ENCODE measurements at places on chromosomes 3 and 15.

DNA sequence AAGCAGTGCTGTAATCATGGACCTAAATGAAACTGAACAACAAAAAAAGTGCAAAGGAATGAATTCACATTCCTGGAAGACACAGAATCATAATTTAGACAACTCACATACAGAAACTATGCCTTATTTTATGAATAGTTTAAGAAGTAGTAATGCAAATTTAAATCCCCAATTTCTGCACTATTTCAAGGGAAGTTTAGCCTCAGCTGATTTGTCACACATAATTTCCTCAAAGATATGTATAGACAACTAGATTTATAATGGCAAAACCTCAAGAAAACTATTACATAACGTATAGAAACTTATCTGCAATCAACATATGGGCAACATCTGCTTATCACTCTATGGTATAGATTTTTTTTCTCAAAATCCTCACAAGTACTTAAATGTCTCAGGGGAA is 7.8 kb upstream of the PTX3 start:
- no peak for DNase-seq

- DNase-seq: peak; percentile 38
Observed at GRCh38 chr3:23629181-23629894, 176.4 kb upstream of the UBE2E1 start.

GRCh38 chr3:79005084-79005483 is 762.7 kb downstream of the ROBO1 start:
- DNase-seq: peak; percentile 88

GRCh38 chr3:133547432-133548041 is 25.9 kb upstream of the CDV3 start:
- peak; percentile 84 for DNase-seq

- DNase-seq: no peak
Observed at GRCh38 chr3:182465301-182466185, 327.8 kb upstream of the ATP11B start.

DNA sequence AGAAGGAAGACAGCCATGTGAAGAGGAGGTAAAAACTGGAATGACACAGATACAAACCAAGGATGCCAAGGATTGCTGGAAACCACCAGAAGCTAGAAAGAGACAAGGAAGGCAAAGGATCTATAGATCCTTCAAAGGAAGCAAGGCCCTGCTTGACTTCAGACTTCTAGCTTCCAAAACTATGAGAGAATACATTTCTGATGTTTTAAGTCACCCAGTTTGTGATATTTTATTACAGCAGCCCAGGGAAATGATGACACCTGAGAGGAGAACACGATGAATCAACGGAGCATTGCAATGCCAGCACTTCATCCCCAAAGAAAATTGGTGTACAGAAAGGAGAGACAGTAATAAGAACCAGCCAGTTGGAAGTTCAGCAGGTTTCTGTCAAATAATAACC is 116.3 kb downstream of the MAGI1 start:
- peak; percentile 43 for DNase-seq

DNA sequence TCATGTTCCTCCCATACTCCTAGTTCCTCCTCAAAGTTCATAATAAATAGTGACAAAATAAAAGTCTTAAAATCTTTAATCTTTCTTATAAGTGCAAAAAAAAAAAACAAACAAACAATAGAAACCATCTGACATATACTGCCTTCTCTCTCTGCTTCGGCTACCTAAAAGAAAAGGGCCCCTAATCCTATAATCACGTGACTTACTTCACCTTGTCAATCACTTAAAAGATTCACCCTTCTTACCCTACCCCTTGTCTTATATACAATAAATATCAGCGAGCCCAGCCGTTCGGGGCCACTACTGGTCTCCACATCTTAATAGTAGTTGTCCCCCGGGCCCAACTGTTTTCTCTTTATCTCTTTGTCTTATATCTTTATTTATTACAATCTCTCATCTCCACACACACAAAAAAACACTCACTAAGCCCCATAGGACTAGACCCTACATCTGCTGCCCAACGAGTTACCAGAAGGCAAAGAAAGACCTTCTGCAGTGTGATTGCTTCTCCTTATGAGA is 28.8 kb downstream of the MKRN3 start:
- DNase-seq: no peak

DNA sequence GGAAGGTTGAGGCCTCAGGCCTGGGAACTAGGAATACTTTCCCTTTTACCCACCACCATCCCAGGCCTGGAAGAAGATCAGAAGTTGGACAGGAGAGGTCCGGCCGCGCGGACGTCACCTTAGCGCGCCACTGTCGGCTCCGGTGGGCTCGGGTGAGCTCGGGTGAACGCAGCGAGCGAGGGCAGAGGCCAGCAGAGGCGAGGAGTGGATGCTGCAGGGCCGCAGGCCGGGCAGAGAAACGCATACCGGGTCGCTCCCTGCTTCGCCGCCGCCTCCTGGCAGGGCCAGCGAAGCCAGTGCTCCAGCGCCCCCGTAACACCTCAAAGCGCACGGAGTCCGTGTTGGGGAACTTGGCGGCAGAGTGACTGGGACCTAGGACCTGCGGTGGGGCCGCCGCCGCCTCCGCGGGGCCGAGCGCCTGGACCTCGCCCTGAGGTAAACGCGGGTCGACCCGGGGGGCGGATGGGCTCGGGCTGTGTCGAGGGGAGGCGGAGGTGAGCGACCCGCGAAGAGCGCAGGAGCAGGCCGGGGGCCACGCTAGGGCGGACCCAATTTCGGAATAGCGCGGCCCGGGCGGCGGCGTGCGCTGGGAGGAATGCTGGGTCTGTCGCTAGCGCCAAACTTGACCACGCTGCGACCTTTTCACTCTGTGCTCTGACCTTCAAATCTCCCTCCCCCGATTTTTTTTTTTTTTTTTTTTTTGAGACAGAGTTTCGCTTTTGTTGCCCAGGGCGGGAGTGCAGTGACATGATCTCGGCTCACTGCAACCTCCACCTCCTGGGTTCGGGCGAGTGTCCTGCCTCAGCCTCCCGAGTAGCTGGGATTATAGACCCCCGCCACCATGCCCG is 1.6 kb downstream of the CYP11A1 start:
- peak; percentile 68 for DNase-seq

DNA sequence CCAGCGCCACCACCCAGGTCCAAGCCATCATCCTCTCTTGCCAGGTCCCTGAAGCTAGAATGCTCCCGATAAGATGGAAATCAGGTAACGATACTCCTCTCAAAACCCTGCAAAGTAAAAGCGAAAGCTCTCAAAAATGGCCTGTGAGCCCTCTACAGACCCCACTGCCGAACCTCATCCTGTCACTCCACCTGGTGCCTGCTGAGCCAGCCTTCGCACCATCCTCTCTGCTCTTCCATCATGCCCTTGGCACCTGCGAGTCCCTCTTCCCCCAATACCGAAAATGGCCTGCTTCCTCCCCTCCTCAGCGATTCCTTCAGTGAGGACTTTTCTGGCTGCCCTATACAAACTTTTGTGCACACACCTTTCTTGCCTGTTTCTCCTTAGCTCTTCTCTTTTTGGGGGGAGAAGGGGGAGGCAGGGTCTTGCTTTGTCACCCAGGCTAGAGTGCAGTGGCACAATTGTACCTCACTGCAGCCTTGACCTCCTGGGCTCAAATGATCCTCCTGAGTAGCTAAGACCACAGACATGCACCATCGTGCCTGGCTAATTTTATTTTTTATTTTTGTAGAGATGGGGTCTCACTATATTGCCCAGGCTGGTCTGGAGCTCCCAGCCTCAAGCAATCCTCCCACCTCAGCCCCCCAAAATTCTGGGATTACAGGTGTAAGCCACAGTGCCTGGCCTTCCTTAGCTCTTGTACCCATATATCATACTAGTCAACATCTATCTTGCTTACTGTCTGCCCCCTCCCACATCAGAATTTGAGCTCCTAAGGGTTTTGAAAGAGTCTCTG is 3.0 kb downstream of the IDH2 start:
- no peak for DNase-seq

- DNase-seq: peak; percentile 34
Observed at GRCh38 chr15:85865070-85865684, 70.5 kb upstream of the KLHL25 start.

DNA sequence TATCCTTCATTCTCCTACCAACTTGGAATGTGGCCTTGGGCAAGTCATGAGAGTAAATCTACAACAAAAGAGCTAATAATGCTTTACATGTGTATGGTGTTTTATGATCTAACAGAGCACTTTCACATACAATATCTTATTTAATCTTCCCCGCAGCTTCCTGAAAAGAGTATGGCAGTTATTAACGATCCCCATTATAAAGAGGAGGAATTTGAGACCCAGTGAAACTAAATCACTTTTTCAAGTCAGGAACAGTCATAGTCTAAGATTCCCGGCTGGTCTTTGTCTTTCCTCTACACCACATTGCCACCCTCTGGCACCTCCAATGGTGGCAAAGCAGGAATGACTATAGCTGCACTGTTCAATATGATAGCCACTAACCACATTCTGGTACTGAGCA is 69.7 kb upstream of the CMSS1 start:
- peak; percentile 62 for DNase-seq

DNA sequence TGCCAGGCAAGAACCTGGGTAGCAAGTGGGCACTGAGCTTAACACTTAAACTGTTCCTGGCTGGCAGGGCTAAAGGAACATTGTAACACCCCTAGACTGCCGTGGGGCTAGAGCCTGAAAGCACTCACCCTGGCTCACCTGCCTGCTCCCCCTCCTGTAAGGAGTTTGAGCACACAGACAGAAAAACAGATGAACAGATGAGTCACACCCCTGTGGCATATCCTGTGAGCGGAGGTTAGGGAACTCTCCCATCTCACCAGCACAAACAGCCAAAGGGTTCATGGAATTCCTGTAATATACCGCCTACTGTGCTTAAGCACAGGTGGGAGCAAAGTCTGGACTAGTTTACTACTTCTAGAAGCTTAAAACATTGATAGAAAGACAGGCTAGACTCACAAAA is 300.1 kb downstream of the ROBO1 start:
- DNase-seq: peak; percentile 16

DNA sequence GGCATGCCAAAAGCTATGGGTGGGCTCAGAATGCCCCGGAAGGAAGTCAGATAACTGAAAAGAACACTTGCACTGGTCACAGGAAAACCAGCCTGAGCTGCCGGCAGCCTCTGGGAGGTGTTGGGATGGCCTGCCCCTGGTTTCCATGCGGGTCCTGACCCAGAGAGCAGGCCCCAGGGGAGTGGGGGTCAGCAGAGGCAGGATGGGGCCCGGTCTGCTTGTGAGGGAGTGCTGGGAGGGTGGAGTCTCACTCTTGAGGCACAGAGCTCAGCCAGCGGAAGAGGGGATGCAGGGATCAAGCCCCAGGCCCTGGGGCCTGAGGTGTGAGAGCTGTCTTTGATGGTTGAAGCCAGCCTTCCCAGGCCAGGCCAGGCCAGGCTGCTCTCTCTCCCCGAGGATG is 2.4 kb upstream of the RPUSD3 start:
- no peak for DNase-seq

- peak; percentile 53 for DNase-seq
Observed at GRCh38 chr15:69468241-69469121, 15.9 kb downstream of the RPLP1 start.

GRCh38 chr15:95279277-95280019 is 1048.1 kb downstream of the MCTP2 start:
- no peak for DNase-seq

Measured in EL (cell line).